ENCODE measurements at places on chromosomes 11 and 22. TPM values are rescaled to one million over a fixed set of nuclear protein-coding genes. Genes with fewer than 3 reads are reported as not detected.
A peak's percentile ranks its signal among the peaks of the same experiment; 100 is the strongest.

DNA sequence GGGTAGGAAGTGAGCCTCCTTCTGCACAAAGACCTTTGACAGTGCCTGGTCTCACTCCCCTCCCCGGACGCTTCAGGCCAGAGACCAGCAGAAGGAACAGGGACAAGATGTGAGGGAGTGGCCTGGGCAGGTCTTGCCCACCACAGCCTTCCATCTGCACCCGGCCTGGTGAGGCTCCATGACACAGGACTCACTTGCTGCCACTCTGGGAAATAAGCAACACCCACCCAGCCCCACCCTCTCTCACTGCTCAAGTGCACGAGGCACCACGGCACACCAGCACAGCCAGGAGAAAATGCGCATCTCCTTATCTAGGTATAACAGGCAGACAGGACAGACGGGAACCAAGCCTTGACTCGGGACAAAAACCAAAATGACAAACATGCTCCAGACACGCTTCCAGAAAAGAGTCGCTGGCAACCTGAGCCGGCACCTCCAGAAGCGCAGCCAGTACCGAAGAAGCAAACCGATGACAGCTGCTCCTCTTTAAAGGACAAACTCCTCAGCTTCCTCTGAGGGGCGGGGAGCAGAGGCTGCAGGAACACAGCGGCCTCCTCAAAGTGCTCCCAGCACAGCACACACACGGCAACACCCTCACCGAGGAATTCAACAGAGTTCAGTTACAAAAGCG lies 41.7 kb downstream of the BRD1 start:
- DNase-seq: no peak

DNA sequence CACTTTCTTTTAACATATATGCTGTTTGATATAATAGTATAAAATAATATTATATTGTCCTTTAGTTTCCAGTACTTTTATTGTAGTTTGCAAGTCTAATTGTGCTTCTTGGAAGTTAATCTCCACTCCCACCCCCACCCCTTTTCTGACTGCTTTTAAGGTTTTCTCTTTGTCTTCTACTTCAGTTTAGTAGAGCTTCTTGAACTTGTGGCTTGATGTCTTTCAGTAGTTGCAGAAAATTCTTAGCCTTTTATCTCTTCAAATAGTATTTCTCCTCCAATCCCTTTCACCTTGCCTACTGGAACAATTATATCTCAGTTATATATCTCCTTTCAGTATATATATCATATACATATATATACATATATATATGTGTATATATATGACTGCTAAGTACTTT lies 56.6 kb downstream of the PARVG start:
- DNase-seq: no peak

GDPD4 gene
- 0.48 TPM for total RNA-seq

KREMEN1 gene
- 14.0 TPM for total RNA-seq

GRCh38 chr11:103806130-103806895 lies 230.1 kb upstream of the DDI1 start:
- DNase-seq: no peak

- DNase-seq: peak; percentile 58
Measured at GRCh38 chr11:130840679-130841078, 75.6 kb downstream of the SNX19 start.

DNA sequence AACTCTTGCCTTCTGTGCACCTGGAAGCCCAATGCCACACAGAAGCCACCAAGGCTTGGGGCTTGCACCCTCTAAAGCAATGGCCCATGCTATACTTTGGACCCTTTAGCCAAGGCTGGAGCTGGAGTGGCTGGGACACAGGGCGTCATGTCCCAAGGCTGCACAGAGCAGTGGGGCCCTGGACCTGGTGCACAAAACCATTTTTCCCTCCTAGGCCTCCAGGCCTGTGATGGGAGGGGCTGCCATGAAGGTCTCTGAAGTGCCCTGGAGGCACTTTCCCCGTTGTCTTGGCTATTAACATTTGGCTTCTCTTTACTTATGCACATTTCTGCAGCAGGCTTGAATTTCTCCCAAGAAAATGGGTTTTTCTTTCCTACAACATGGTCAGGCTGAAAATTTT lies 20.6 kb upstream of the TMEM45B start:
- no peak for DNase-seq

MPPED1 gene
- total RNA-seq: 1.9 TPM

OR5P2 gene
- not detected for total RNA-seq

- no peak for DNase-seq
Measured at GRCh38 chr11:72433455-72434036, 785 bp downstream of the CLPB start.

RAG2 gene
- 0.72 TPM for total RNA-seq

DNA sequence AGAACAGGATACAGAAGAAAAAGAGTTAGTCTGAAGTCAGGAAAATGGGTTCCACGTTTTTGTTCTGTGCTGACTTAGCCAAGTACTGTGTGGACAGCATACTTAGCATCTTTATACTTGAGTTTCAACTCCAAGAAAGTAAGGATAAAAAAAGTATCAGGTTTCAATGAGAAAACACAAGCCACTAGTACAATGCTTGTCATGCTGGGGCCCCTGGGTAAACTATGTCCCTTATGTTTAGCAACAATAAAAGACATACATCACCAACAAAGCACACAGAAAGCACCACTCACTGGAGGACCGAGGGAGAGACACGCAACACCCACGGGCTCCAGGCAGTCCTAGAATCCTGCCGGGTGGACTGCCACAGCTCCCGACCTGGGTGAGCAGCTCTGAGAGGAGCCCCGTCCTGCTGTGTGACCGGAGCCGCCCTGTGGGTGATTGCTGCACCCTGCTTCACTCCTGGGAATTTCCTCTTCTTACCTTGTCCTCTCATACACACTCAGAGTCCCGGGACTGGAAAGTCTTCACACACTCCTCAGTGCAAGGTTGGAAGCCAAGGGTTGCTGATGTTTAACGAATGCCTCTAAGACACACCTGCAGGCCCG lies 890.5 kb downstream of the BRD1 start:
- no peak for DNase-seq

DNA sequence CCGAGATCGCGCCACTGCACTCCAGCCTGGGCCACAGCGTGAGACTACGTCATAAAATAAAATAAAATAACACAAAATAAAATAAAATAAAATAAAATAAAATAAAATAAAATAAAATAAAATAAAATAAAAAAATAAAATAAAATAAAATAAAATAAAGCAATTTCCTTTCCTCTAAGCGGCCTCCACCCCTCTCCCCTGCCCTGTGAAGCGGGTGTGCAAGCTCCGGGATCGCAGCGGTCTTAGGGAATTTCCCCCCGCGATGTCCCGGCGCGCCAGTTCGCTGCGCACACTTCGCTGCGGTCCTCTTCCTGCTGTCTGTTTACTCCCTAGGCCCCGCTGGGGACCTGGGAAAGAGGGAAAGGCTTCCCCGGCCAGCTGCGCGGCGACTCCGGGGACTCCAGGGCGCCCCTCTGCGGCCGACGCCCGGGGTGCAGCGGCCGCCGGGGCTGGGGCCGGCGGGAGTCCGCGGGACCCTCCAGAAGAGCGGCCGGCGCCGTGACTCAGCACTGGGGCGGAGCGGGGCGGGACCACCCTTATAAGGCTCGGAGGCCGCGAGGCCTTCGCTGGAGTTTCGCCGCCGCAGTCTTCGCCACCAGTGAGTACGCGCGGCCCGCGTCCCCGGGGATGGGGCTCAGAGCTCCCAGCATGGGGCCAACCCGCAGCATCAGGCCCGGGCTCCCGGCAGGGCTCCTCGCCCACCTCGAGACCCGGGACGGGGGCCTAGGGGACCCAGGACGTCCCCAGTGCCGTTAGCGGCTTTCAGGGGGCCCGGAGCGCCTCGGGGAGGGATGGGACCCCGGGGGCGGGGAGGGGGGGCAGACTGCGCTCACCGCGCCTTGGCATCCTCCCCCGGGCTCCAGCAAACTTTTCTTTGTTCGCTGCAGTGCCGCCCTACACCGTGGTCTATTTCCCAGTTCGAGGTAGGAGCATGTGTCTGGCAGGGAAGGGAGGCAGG lies at the start of gene GSTP1:
TSS of gene GSTP1 (plus strand) at position 566 of the 958 bp plus-strand sequence. CDS start at position 598, 32 bp downstream.
- peak; percentile 95 for DNase-seq

KRTAP5-10 gene
- total RNA-seq: not detected

GRCh38 chr11:81970886-81971285 lies 762.8 kb downstream of the FAM181B start:
- DNase-seq: no peak

GRCh38 chr22:50699001-50699755 lies 26.6 kb downstream of the SHANK3 start:
- no peak for DNase-seq

MPEG1 gene
- total RNA-seq: 8.4 TPM

GRCh38 chr11:65616575-65617001 lies 1.0 kb downstream of the PCNX3 start:
- DNase-seq: no peak

LMNTD2 gene
- total RNA-seq: 0.48 TPM

ATM gene
- total RNA-seq: 194 TPM

DNA sequence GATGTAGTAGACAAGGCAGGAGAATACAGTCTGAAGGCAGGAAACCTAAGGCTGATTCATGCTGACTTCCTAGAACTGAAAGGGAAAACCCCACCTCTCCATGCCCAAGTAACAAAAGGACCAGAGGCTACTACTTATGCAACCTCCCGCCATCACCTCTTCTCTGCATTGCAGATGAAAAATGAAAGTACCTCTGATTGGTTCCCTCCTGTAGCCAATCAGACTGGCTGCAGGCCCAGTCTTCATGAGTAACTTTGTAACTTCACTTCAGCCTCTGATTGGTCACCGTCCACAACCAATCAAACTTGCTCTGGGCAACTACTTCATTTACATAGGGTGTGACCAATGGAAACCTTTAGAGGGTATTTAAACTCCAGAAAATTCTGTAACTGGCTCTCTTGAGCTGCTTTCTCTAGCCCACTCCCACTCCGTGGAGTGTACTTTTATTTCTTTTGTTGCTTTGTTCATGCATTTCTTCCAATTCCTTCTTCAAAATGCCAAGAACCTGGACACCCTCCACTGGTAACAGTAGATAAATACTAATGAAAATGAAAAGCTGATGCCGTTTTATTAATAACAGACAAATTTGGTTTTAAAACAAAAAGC lies 5.2 kb upstream of the MAP6 start:
- no peak for DNase-seq

DNA sequence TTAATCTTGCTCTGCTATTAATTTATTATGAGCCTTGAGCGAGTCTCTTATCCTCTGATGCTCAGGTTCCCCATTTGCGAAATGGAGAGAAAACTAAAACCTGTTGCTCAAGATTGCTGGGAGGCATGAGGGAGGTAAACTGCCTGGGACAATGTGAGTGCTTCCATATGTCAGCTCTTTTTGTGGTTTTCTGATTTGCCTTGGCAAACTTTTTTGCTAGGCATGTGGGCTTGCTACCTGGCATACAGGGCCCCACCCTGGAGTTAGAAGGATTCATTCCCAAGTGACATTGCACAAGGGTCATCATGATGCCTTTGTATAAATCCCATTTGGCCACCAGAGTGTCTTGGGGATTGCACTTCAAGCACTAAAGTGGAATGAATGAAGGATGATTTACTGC lies 22.4 kb downstream of the TSPAN18 start:
- DNase-seq: no peak
